NB4 (cell line): ENCODE measurements at places on chromosomes 4 and X.

- DNase-seq: no peak
These were observed 302.9 kb upstream of the EPHA5 start for GRCh38 chr4:65973186-65973585.

DNA sequence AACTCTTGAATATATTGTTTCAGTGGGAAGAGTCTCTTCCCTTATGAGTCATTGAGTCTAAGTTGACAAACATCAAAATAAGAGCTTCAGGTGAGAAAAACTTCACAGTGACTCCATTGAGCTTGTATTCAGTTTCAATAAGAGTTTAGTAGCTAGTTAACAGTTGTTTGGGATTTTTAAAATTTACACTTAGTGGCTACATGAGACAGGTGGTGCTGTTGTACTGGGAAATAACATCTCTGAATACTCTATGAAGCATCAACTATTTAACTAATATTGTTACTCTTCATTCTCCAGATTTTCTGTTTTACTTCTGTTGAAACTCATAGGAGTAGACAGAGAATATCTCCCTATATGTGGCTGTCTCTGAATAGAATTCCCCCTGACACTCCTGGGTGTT, 1609.1 kb downstream of the C4orf33 start:
- no peak for DNase-seq

DNA sequence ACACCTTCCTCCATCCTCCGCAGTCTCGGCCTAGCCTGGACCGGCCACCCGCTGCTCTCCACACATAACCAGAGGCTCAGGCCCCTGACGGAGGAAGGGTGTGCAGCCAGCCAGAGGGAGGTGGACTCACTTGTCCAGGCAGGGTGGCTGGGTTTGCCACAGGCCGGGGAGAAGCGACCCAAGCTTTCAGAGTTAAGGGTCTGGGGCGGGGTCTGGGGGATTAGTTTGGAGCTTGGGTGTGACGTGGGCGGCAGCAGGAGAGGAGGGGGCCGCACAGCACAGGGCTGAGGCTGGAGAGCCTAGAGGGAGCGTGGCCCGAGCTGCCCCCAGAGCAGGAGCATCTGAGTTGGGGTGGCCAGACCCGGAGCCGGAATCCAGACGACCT, 22.4 kb upstream of the CPLX1 start:
- DNase-seq: no peak

DNA sequence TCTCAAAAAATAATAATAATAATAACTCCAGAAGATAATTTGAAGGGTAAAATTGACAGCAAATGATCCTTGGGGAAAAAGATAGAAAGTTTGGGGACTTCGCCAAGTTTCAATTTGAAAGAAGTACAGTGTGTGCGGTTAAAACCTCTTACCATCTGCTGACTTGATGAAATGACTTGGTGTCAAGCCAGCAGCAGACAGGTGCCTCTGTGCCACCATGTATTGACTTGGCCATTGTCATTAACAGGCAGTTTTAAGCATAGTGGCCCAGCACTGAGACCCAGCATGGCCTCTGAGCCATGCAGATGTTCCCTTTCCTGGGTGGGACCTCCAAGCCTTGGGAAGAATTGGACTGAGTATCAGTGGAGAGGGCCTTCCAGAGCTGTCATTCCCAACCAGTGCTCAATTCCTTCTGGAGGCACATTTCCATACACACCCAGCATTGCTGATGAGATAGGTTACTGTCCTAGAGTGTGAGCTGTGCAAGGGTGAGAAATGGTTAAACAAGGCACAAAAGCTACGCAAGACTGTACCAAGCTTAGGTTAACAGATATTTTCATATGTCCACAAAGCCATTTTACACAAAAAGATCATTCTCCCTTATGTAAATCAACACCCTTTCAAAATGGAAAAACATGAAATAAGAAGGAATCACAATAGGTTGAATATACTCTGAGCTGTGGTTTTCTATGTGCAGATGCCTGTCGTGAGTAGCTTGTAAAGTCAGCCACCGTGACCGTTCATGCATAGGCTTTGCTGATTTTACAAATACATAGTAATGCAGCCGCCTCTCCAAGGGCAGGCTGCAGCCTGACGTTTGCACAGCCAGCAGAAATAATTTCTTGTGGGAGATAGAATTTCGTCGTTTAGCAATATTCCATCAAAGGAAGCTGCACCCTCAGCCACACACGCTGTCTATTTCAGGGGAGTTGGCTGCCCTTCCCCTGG, 59.4 kb upstream of the FBXW7 start:
- no peak for DNase-seq

DNA sequence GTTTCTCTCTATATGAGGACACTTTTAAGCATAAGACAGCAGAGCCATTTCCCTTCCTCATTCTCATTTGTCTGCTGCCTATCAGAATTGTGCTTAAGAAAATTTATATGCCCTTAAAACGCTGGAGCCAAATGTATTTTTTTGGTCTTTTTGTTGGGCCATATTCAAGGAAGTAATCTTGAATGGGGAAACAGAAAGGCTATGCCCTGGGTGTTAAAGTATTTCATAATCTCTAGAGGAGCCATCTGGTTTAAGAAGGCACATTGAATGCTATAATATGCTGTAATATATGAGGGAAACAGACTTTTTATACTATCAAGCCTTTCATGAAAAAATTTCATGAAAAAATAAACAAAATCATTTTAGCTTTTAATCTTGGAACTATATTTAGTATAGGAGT, 4.3 kb downstream of the DMD start:
- no peak for DNase-seq

DNA sequence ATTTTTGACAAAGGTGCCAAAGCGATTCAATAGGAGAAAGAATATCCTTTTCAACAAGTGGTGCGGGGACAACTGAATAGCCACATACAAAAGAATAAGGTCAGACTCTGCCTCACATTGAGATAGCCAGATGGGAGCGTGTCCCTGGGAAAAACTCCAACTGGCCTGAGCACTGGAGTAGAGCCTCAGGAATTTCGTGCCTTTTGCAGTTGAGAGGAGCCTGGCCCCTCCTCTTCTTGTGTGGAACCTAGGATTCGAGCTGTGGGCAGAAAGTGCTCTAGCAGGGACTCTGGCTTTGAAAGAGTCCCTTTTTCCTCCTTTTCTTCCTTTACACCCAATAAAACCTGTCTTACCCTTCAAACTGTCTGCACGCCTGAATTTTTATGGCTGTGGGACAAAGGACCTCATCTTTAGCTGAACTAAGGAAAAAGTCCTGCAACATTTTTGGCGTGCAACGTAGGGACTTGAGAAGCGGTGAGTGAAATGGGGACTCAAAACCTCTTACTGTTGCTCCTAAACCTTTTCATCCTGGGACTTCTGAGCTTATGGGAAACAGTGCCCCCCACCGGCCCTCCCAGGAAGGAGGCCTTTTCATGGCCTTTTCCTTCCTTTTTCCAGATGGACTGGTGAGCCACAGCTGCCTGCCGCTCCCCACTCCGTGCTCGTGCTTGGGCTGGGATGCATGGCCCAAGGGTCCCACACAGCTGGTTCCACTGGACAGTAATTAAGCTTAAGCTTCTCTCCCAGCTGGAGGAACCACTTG, 68.6 kb downstream of the BMP15 start:
- DNase-seq: no peak

DNA sequence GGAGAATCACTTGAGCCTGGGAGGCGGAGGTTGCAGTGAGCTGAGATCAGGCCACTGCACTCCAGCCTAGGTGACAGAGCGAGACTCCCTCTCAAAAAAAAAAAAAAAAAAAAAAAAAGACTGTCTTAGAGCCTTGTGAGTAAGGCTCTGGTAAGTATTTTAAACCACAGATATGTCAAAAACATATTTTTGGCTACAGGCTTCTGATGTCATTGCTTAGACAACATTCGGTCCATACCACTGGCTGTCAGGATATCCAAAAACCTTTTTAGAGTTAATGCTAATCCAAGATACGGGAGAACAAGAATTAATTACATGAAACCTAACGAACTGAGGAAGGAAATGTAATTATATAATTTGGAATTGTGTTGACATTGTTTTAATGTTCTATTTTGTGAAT, 999.5 kb upstream of the PABPC4L start:
- no peak for DNase-seq

DNA sequence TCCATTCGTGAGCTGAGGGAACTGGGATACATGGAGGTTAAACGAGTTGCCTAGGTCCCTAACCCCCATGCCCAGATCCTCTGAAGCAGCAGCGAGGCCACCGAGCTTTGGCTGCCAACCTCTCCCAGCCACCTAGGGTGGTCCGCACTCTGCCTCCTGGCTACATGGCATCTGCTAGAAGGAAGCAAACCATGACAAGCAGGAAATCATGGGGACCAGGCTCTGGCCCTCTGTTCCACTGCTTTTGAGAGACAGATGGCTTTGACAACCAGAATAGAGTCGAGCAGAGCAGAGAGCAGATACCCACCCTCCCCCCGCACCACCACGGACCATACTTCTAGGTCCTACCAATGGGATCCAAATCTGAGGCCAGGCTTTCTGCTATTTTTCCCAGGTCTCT, 37.5 kb upstream of the NKRF start:
- no peak for DNase-seq

GRCh38 chrX:119235051-119235511, 1.0 kb upstream of the PGRMC1 start:
- DNase-seq: no peak

- no peak for DNase-seq
These were observed 6.3 kb upstream of the ADD1 start for GRCh38 chr4:2837110-2837903.

- peak; percentile 24 for DNase-seq
These were observed 381.0 kb downstream of the UNC5C start for GRCh38 chr4:95167805-95168204.

- DNase-seq: peak; percentile 96
These were observed at the start of gene POLA1 for GRCh38 chrX:24693453-24694202. TSS of gene POLA1 (plus strand) at chrX:24693918. CDS start at chrX:24693962, 44 bp downstream.

- DNase-seq: peak; percentile 8
These were observed 70.8 kb upstream of the HHIP start for GRCh38 chr4:144575181-144575580.

DNA sequence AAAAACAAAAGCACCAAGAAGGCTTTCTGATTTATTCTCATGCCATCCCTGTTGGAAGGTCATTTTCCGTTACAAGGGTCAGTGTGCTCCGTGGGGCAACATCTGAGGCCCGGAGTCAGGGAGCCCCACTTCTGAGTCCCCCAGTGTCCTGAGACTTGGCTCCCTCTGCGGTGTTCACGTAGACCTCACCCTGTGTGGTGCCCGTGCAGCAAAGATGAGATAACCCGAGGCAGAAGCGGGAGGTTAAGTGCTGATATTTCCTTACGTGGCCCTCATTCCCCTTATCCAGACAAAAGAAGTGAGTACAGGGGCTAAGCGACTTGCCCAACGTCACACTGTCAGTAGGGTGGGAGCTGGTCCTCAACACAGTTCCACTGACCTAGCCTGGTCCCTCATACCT, 3.5 kb downstream of the JAKMIP1 start:
- DNase-seq: no peak

- DNase-seq: no peak
These were observed 47.0 kb upstream of the STOX2 start for GRCh38 chr4:183858011-183858615.

GRCh38 chr4:7369511-7369910, 65.2 kb downstream of the PSAPL1 start:
- DNase-seq: no peak

- DNase-seq: no peak
These were observed 3.7 kb upstream of the UBA1 start for GRCh38 chrX:47189906-47190305.

- no peak for DNase-seq
These were observed 88.0 kb downstream of the DCTD start for GRCh38 chr4:182829196-182829595.

GRCh38 chr4:161601011-161601410, 562.8 kb downstream of the FSTL5 start:
- no peak for DNase-seq

DNA sequence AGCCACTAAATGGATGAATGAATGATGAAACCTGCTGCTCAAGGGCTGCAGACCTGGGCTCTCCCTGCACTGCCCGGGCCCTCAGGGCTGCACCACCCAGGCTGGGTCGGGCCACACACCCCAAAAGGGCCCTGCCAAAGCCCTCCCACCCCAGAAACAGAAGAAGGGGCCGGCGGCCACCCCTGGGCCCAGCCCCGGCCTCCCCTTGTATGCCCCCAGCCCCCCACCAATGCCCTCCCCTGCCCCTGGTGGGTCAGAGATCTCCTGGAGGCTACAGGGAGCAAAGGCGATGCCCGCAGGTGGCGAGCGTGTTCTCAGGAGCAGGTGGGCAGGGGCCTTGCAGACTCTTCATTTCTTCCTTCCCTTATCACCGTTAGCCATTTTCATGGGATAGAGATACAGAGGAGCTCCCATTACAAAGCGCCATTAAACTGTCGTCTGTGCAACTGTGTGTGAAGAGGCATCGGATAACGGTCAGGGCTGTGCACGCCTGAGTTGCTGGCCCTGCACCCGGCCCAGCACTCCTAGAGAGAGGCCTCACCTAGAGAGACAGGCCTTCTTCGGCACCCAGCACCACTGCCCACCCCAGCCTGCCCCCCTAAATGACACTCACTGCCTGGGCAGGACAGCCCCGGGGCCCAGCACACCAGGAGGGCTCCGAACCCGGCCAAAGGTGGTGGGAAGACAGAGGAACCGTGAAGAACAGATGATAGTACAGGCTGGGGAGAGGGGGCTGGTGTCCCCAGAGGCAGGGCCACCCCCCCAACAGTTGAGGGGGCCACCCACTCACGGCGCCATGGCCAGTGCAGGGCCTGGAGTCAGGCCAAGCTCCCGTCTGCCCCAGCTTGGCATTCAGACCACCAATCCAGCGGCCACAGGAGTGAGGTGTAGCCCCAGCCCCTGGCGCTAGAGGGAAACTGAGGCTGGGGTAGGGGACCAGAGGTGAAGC, 133.7 kb downstream of the FAM53A start:
- no peak for DNase-seq

DNA sequence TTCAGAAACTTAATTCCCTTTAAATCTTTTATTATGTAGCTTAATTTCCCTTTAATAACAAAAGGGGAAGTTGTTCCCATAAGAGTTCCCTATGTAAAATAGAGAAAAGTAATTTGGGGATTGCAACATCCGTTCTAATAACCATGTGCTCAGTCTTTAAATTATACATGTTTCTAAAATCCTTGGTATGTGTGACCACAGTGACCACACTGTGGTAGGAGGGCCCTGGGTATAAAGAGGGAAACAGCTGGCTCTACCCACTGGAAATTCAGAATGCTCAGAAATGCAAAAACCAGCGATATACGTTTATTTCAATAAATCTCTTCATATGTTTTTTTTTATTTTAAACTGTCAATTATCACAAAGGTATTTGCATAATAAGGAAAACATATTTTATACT, 219.1 kb downstream of the FGF13 start:
- DNase-seq: peak; percentile 1

- DNase-seq: no peak
These were observed 73.1 kb downstream of the PDGFC start for GRCh38 chr4:156898373-156899117.

GRCh38 chr4:151541389-151542071, 132.6 kb downstream of the FHIP1A start:
- DNase-seq: no peak

DNA sequence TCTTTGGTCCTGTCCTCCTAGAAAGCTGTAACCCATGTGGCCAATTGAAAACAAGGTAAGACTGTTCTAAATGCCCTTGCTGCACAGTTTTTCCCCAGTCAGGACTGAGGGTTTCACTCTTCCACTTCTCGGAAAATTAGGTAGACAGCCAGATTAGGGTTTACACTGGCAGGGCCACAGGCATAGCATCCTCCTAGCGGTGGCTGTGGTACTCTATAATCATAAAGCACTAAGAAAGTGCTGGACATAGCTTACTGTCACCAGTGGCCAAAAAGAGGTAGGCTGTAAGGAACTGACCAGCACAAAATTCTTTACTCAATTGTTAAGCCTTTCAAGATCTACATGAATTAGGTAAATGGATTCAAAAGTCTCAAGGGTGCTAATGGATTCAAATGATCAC, 11.6 kb upstream of the USP46 start:
- no peak for DNase-seq

GRCh38 chr4:89164400-89164799, 53.1 kb downstream of the TIGD2 start:
- DNase-seq: no peak
